ENCODE measurements at places on chromosomes 1 and 21. TPM values are rescaled to one million over a fixed set of nuclear protein-coding genes. Genes with fewer than 3 reads are reported as not detected.
A peak's percentile ranks its signal among the peaks of the same experiment; 100 is the strongest.

- peak; percentile 54 for DNase-seq
Measured at GRCh38 chr1:26529655-26530409, at the start of gene RPS6KA1. RPS6KA1 (plus strand) TSS chr1:26529761; CDS start chr1:26529921, 160 bp downstream.

- no peak for DNase-seq
Measured at GRCh38 chr1:229164348-229164747, 106.6 kb upstream of the RAB4A start.

DNA sequence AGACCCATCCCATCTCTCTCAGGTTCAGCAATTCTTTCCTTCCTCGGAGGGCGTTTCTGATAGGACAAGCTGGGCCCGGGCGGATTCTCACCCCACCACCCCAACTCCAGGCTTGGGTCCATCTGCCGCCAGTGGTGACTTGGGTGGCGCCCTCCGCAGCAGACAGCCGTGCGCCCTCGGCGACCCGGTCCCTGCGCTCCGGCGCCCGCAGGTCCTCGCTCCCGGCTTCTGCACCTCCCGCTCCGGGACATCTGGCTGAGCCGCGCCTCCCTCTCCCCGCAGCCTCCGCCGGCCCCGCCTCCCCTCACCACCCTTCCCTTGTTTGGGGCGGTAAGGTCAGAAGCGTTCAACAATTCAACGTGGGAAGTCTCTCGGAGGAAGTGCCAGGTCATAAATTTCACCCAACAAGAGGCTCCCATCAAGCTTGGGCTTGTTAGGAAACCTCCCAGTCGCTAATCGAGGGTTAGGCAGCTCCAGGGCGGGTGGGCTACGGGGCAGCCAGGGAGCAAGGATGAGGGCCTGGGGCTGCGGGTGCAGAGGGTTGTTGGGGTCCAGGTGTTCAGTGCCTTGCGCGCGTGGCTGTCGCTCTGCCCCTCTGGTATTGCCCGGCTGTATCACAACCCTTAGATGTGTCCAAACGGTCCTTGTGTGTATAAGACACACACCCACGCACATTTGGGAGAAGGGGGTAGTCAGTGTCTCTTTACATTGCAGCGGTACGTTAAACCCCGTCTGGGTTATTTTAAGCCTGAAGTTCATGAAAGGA, 39.8 kb downstream of the OLIG1 start:
- DNase-seq, result no peak

DNA sequence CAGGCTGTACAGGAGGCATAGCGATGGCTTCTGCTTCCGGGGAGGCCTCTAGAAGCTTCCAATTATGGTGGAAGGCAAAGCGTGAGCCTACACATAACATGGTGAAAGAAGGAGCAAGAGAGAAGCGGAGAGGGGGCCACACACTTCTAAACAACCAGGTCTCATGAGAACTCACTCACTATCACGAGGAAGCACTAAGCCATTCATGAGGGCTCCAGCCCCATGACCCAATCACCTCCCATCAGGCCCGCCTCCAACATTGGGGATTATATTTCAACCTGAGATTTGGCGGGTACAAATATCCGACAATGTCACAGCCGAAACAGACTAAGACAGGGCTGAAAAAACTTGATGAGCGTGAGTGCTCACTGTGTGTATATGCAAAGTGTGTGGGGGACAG, 89.3 kb upstream of the CNIH3 start:
- DNase-seq, result no peak

DNA sequence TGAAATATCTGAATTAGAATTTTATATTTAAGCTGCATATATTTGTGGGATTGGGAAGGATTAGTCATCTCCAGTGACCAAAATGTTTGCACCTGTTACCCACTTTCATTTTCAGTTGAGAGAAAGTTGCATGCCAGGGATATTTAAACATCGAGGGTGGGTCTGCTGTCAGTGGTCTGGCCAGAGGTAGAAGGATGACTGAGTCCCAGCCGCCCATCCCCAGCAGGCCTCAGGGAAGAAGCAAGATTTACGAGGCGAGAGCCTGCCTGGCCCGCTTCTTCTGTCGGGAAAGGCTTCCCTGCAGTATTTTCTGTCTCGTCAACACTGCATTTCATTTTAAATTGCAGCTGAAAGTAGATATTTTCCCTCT, 1.4 kb upstream of the MAN1C1 start:
- no peak for DNase-seq

DNA sequence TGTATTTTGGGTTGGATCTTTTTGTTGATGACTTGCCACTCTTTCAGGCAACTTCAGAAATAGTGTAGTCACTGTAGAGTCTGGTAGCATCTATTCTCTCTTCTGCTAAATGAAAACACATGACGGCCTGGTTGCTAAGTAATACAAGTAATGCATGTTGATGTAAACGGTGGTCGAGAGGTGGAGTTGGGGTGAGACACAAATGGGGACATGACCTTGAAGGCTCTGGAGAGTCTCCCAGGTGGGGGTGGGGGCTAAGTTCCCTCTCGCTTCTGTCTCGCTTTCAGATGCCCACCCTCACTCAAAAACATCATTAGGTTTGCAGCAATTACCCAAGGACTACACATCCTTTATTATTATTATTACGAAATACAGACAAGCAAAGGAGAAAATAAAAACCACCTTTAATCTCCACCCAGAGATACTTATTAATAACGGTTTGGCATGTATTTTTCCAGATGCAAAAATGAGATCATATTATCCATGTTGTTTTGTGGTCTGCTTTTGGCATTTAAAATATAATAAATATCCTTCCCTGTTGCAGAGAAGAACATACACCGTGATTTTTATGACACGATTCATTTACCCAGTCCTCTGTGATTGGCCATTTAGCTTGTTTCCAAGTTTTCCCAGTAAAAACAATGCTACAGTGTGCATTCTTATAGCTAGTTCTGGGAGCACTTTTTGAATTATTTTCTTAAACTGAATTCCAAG, 138.1 kb downstream of the MIS18A start:
- DNase-seq, result no peak

The SDHB gene
- 176 TPM for total RNA-seq

The BARHL2 gene
- total RNA-seq, result not detected

The EXTL2 gene
- total RNA-seq, result 6.0 TPM

The FAM20B gene
- 37.9 TPM for total RNA-seq
